ENCODE measurements at places on chromosomes 7 and 10.

GRCh38 chr10:79331709-79332108, 15.6 kb upstream of the PPIF start:
- no peak for DNase-seq

DNA sequence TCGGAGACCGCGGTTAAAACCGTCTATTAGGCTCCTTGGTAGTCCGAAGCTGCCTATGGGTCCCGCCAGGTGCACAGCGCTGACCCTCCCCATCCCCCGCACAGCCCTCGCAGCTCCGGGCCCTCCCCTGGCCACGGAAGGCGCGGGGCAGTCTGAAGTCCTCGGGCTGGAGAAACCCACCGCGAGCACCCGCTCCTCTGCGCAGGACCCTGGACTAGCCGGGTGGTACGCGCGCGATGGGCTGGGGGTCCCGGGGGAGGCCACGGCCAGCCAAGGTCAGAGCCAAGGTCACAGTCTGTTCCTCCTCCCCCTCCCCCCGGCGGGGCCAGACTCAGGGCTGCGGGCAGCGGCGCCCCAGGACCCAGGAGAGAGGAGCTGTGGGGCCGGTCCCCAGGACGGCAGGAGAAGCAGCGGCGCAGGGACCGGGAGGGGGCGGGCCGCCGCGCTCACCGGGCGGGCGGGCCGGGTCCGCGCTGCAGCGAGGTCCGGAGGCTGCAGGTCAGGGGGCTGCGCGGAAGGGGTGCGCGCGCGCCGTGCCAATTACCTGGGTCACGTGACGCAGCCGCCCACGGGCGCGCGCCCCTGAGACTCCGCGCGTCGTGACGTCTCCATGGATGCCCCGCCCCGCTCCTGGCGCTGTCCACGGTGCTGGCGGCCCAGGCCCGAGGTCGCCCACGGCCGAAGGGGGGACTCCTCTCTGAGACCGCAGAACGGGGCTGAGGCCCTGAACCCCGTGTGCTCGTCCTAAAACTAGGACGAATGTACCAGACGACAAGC, at the start of gene OGDHL:
Gene OGDHL (minus strand): TSS at position 535 of the 777 bp plus-strand sequence. CDS start 3,731 bp downstream, outside the sequence.
- DNase-seq = peak; percentile 9

DNA sequence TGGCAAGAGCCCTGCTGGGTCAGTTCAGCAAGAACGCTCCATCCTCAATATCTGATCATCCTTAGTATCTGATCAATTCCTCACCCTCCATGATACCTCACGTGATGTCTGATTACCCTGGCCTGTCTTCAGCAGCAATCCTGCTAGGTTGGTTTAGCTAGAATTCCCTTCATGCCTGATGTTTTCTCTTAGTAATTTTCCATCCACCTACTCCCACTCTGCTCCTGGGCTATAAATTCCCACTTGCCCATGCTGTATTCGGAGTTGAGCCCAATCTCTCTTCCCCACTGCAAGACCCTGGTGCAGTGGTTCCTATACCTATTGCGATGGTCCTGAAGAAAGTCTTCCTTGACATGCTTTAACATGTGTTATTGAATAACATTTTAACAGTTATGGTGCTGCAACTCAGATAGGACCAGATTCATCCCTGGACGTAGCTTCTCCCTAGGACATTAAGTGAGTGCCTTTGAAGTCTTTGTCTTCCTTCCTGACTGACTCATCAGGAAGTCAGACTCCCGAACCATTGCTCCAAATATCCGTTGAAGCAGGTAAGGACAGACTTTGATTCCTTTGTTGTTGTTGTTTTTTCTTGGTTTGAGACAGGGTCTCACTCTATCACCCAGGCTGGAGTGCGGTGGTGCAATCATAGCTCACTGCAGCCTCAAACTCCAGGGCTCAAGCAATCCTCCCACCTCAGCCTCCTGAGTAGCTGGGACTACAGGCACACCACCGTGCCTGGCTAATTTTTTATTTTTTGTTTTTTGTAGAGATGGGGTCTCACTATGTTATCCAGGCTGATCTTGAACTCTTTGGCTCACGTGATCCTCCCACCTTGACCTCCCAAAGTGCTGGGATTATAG, 29.4 kb upstream of the CLDN3 start:
- DNase-seq = no peak

- peak; percentile 15 for DNase-seq
Measured at GRCh38 chr7:36440880-36441279, 51.2 kb downstream of the ANLN start.

- DNase-seq = no peak
Measured at GRCh38 chr10:25843551-25844170, 90.4 kb upstream of the MYO3A start.

DNA sequence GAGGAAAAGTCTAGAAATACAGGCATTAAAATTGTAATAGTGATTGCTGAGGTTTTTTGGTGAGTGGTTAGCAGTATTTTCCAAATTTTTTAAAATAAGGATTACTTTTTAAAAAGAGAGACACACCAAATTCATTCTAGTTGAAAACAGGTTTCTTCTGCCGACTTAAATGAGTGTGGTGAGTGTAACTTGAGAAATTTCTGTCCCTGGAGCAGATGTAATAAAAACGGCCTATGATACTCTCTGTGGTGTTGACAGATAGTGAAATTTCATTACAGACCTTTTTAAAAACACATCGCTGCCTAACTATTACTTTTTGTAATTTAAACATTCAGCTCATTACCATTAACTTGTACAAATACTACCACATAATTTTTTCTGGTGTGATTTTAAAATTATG, 90.1 kb downstream of the CYP51A1 start:
- DNase-seq = no peak

DNA sequence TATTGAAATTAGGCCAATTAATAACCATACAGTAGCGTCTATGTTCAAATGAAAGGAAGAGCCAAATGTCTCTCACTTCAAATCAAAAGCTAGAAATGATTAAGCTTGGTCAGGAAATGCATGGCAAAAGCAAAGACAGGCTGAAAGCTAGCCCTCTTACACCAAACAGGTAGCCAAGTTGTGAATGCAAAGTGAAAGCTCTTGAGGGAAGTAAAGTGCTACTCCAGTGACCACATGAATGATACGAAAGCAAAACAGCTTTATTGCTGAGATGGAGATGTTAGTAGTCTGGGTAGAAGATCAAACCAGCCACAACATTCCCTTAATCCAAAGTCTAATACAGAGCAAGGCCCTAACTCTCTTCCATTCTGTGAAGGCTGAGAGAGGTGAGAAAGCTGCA, 123.8 kb downstream of the TEX36 start:
- no peak for DNase-seq

DNA sequence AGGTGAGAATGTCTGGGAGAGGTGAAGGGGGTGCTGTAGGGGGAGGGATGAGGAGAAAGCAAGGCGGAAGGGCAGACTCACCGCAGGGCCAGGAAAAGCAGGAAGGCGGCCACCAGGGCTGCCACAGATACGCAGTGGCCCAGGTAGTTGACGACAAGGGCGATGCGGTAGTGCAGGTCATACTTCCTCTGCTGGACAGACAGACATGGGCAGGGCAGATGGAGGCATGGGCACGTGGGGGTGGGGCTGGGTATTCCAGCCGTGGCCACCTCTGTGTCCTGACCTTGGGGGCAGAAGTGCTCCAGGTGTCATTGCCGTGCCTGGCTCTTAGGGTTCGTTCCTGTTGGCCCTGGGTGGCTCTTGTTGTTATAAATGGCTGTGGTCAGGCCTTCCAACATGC, 16.8 kb downstream of the CRHR2 start:
- no peak for DNase-seq
